Stimulated activated CD8-positive, alpha-beta memory T cell treated with anti-CD3 and anti-CD28 coated beads, Interleukin-2, amount 100 ng/mL, for 48 hours (primary cell): ENCODE measurements at places on chromosomes 1 and 21.

- no peak for DNase-seq
Observed at GRCh38 chr1:10537082-10537766, 62.5 kb downstream of the PEX14 start.

DNA sequence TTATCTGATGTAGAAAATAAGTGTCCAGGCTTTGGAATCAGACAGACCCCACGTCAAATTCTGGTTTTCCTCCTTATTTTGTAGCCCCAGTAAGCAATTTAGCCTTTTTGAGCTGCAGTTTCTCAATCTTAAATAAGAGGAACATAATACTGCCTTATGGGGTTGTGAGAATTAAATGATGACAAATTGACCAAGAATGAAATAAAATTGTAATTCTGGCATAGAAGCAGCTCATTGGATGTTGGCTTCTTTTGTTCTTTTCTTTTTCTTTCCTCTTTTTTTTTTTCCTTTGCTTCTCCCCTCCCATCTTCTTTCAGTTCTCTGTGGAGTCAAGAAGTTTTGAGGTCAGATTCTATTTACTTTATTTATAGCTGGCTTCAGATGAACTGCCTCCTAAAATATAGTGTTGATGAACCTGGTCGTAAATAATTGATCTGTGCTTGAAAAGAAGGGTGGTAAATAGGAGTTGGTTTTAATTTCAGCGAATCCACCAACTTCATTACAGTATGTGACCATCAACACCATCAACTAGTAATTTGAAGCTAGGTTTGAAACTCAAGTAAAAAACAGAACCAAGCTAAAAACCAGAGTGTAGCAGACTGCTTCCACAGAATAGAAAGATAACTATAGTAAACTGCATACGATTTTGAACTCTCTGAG lies 81.1 kb downstream of the CACHD1 start:
- DNase-seq = no peak

- no peak for DNase-seq
Observed at GRCh38 chr1:37688926-37689325, 3.4 kb upstream of the CDCA8 start.

GRCh38 chr21:45740491-45741357 lies 97.2 kb downstream of the PCBP3 start:
- no peak for DNase-seq

GRCh38 chr1:50570066-50570468 lies 146.8 kb upstream of the DMRTA2 start:
- DNase-seq = no peak

GRCh38 chr1:18554597-18554996 lies 73.9 kb downstream of the KLHDC7A start:
- DNase-seq = no peak

DNA sequence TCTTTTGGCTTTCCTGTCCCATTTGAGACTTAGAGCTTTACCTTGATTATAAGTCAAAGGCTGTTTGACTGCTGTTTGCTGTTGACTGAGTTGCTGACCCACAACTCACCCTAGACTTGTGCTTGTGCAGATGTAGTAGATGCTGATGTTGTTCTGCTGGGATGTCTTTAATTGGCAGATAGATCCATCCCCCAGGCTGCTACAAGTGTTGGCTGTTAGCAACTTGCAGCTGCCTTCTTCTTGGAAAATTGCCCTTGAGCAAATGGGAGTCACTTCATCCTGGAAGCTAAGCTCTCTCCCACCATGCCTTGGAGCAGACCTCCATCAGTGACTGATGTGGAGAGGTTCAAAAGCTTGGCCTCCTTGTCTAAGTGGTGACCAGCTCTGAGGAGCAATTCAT lies 139.3 kb upstream of the KIAA0040 start:
- no peak for DNase-seq

GRCh38 chr1:207933205-207933800 lies 22.4 kb upstream of the CD34 start:
- DNase-seq = no peak

GRCh38 chr21:38796424-38796823 lies 9.3 kb upstream of the ETS2 start:
- DNase-seq = no peak

DNA sequence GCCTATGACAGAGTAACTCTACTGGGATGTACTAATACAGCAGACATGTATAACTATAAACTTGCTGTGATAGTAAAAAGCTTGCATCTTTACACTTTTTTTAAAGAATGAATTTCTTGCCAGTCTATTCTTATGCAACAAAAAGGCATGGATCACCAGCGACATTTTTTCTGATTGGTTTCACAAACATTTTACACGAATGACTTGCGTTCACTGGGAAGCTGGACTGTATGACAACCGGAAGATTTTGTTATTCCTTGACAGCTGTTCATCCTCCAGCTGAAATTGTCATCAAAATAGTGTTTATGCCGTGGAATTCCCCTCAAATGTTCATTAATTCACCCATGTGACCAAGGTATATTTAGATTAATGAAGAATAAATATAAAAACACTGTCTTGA lies 131.0 kb downstream of the XPR1 start:
- no peak for DNase-seq

GRCh38 chr1:169835647-169836046 lies 40.9 kb upstream of the METTL18 start:
- DNase-seq = no peak

DNA sequence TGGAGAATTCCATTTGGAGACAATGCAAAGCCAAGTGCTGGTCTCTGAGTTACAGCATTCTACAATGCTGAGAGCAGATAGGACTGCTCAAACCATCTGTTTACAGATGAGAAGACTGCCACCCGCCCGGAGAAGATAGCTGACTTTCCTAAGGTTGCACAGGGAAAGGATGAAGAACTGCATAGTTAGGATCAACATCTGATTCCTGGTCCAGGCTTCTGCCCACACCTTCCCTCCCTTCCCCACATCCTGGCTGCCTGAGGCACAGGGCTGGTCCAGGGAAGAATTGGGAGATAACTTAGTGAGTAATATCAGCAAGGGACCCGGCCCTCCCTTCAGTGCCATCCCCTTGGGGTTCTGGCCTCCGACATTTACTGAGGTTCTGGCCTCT lies 2.0 kb downstream of the SERINC2 start:
- DNase-seq = no peak

DNA sequence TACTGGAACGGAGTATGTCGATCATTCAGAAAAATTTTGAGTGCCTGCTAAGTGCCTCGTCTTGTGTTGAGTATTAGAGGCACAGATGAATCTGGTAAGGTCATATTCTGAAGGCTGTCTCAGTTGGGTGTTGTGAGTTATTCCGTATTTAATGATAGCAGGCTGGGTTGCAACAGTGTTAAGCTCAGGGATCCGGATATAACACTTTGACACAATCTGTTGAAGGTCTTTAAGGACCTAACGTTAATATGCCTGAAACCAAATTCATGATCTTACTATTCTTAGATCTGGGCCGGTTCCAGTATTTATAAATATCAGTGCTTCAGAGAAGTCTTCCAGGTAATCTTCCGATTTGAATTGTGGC lies 555 bp downstream of the PRPF38A start:
- no peak for DNase-seq

GRCh38 chr1:145717833-145718232 lies 1.5 kb upstream of the CD160 start:
- DNase-seq = no peak

DNA sequence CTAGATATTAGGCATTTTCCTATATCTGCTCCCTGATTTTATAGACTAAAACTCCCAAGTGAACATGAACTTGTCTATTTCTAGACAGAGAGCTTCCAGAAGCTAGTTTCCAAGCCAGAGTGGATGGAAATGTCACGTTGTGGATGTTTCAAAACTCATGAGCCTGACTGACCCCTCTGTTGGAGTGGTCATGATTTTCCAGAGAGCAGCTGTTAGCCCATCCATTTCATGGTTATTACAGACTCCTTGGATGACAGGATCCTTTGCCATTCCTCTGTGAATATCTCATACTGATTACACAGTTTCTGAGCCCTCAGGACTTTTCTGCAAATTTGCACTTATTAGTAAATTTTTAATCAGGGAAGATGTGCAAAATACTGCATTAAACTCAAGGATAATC lies 76.8 kb upstream of the ATF3 start:
- no peak for DNase-seq

DNA sequence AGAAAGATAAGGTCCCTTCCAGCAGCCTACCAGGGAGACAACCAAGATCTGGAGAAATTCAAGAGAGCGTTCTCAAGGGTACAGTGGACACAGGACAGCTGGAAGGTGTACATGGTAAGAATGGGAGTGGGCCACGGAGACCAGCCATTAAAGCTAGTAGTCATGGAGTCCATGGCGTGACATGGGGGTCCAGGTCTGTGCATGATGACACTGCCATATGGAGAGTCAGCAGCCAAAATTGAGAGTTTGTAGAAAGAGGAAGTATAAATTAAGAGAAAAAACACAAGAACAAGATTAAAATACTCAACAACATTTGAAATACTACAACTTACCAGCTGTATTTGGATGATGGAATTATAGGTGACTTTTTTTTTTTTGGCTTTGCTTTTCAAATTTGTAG lies 7.9 kb upstream of the LORICRIN start:
- no peak for DNase-seq

DNA sequence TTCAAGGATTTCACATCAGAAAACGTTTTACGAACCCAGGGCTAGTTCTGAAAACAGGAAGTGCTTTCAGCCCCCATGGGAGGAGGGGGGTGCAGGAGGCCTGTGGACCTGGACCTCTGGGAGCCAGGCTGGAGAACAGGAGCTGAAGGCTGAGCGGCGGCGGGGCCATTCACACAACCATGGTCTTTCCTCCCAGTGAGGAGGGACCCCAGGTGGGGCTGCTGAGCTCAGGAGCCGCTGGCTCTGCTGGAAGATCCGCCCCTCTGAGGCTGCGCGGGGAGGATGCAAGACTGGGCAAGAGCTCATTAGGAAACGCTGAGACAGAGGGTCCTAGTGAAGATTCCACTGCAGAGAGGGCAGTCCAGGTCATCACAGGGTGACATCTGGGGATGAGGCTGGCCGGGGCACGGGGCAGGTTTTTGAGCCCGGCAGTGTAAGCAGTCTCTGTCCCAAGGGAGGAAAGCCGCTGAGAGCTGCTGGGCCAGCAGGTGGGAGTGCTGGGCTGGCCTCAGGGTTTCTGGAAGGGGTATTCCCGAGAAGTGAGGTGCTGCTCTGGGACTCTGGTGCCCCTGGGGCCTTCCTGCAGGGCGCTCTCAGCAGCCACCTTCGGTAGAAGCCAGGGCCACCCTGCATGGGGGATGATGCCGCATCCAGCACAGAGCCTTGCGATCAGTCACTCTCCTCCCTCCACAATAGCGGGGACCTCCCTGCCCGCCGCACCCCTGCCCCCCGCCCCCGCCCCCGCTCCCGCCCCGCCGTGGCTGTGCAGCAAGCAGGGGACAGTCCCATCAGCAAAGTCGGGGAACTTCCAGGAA lies 7.5 kb downstream of the MX2 start:
- DNase-seq = no peak

- no peak for DNase-seq
Observed at GRCh38 chr1:110850145-110850544, 22.8 kb upstream of the CD53 start.

GRCh38 chr1:12475530-12475934 lies 142.5 kb downstream of the DHRS3 start:
- DNase-seq = no peak

GRCh38 chr1:91604632-91605031 lies 104.0 kb downstream of the CDC7 start:
- no peak for DNase-seq

DNA sequence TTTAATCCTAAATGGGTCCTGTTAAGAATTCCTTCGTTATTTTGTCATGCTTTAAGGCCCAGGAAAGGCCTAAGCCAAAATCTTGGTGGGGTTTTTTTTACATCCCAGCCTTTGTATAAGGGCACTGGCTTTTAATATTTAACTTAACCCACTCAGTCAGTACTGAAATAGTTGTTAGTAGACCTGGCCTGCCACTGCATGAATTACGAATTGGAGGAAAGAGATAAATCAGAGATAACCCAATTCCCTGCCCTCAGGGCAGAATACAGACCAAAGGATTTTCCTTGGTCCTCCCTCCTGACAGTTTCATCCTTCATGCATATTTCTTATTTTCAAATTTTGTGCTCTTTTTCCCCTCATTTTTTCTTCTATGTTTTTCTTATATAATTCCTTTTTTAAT lies 193.0 kb downstream of the FASLG start:
- DNase-seq = no peak

DNA sequence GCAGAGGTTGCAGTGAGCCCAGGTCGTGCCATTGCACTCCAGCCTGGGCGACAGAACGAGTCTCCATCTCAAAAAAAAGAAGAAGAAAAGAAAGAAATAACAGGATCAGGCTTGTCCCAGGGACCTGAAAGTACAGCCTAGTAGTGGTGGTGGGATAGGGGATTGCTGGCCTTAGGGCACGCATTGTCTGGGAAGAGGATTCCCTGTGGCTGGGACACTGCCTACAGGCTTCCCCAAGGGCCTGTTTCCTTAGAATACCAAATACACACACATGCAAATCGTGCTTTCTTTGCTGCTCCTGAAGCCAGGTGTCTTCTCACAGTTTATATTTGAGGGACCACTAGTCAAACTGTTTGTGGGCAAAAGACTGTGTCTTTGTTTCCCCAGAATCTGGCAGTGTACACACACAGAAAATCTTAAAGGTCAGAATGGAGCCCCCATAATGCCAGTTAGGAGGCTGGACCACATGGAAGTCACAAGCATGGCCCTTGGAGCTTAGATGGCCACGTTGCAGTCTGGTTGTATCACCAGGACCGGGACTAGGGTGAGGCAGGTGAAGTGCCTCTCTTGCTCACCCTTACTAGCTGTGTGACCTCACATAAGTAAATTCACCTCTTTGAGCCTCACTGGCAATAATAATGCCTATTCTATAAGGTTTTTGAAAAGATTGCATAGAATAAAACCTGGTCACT lies 12.7 kb upstream of the ASAP3 start:
- DNase-seq = no peak

- no peak for DNase-seq
Observed at GRCh38 chr1:168100315-168101002, 36.3 kb downstream of the GPR161 start.

DNA sequence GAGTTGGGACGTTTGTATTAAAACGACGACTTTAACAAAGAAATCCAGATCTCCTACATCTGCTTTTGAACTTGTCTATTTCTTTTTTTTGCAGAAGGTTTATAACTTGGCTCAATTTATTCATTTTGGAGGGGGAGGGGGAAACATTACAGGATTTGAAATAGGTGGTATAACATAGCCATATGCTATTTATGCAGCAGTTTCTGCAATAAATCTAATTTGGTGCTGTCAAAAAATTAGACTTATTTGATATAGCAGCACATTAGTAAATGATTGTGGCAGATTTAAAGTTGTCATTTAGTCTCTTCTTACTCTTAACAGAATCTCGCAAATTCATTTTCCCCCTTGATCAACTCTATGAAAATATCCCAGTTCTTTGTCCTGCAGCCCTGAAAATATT lies 138.2 kb downstream of the SDCCAG8 start:
- no peak for DNase-seq

GRCh38 chr1:89041721-89042120 lies 19.1 kb upstream of the GBP3 start:
- DNase-seq = no peak

GRCh38 chr21:19244502-19245187 lies 841.1 kb upstream of the TMPRSS15 start:
- no peak for DNase-seq

- DNase-seq = no peak
Observed at GRCh38 chr1:77263708-77264107, 18.1 kb upstream of the AK5 start.
